Suprapubic skin (tissue), 4 donors: ENCODE measurements at places on chromosomes 7 and 10.

DNA sequence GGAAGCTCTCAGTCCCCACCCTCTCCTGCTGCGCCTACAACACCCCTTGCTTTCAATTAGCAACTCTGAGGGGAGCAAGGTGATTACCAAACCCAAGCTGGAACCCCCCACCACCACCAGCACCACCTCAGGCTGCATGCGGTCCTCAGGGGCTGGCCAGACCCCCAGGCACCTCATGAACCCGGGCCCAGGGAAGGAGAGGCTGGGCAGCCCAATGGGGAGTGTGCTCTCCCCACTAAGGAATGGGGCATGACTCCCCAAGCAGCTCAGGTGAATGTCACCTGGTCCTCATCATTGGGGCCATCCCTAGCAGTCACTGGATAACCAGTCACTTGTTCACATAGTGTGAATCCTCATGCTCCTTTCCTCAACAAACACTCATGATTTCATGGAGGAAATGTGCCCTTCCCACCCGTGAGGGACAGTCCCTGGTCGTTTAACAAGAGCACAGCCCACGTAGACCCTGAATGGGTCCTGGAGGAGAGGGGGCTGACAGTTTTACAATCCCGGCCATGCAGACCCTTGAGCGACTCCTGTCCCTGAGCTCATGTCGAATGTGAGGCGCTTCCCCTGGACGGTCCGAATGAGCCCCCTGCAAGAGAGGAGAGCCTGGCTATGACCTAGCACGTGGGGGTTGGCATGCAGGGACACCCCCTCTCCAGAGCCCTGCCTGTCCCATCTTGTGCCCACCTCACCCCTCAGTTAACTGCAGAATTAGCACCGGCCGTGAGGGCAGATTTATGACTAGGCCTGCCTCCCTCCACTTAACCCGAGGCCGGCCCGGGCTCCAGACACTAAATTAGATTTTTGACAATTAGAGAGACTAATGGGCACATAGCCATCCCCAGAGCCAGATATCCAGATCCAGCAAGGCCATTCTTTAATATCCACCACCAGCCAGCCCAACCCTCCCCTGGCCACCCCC lies 29.1 kb downstream of the POLL start:
- DNase-seq = no peak

DNA sequence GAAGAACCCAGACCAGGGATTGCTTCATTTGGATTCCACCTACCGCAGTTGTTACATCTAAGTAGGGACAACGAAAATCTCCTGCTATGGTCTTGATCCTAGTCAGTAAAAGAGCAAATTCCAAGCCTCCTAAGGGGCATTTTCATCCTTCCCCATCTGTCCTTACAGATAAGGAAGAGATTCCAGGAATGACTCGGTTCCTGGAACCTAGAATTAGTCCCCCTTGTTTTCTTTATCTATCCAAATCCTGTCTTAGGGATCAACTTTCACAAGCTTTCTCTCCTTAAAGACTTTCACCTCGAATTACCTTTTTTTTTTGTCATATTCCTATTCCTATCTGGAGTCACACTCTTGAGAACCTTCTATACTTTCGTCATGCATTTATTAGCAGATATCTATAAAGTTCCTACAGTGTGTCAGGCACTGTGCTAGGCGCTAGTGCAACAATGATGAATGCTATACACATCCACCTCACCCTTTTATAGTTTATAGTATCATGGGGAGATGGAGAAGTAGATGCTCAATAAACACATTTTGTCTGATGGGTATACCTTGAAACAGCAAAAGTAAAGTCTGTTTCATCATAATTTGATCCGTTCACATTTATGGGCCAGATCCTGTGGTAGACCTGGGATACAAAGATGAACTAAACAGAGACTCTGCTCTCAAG lies 39.2 kb downstream of the LAMB4 start:
- DNase-seq = no peak

DNA sequence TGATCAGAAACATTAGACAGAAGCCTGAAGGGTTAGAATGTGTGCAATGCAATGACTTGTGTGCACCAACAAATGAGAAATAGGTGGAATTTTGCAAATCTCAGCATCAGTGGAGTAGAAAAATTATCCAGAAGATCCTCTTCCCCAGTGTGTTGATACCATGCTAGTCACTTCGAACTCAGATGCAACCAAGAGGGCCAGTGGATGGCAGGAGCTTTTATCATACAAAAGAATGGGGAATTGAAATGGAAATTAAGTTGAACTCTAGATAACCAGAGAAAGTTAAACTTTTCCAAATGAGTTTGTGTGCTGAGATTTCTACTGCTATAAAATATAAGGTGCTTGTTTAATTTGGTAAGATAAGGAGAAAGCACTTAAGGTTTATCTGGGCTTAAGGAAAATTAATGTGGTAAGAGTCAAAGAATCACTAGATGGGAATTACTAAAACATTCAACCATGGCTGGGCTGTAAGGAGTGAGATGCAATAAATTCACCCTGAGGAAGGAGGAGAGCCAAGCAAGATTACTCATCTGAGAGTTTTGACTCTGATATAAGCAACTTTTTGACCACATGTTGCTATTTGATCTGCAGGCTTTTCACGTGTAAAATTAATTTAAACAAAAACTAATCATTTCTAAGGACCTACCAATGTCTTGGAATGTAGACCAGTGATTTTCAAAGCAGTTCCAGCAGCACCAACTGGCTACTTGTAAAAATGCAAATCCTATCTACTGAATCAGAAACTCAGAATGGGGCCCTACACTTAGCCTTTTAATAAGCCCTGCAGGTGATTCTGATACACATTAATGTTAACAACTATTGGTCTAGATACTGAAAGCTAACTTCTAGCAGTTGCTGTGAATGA lies 113.2 kb downstream of the CDC14C start:
- no peak for DNase-seq

DNA sequence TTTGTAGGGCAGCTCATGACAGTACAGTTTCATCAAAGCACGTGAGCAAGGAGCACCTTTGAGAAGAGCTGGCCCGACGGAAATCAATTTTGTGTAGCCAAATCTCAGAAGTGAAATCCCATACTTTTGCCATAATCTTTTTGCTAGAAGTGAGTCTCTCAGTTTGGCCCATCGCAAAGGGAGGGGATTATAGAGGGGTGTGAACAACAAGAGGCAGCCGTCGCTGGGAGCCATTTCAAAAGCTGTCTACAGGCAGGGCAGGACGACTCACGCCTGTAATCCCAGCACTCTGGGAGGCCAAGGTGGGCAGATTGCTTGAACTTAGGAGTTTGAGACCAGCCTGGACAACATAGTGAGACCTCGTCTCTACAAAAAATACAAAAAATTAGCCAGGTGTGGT lies 599.8 kb downstream of the GALNT17 start:
- no peak for DNase-seq

DNA sequence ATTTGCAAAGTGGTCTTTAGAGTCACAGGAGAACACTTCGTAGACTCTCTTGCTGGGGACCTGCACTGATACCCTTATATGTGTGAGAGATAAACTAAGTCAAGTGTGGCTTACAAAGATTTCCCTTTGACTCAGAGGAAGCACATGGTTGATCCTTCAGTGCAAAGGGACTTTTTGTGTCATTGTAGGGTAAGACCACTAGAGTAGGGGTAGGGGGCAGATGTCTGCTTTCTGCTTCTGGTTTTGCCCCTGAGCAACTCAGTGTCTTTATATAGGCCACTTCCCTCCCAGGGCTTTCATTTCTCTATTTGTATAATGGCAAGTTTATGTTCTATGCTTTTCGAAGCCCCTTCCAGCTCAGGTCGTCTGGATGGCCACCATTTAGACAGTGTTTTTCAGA lies 281.7 kb downstream of the SORCS3 start:
- DNase-seq = no peak

GRCh38 chr7:45677311-45677900 lies 103.2 kb downstream of the ADCY1 start:
- no peak for DNase-seq

DNA sequence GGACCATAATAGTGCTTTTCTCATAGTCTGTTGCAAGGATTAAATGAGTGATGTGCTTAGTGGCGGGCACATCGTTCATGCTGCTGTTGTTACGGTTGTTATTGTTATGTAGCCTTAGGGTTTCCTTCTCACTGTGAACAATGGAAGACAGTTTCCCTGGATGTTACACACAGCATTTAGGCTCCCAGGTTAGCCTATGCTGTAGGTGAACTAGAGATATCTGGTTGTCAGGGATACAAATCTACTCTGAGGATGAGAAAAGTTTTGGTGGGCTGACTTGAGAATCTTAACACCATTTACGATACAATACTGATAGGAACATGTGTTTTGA lies 14.7 kb downstream of the SH3PXD2A start:
- DNase-seq = no peak

GRCh38 chr7:112798274-112799159 lies 8.3 kb upstream of the TMEM168 start:
- no peak for DNase-seq

GRCh38 chr7:39084349-39084748 lies 106.6 kb downstream of the POU6F2 start:
- DNase-seq = no peak

GRCh38 chr7:83060218-83060617 lies 102.5 kb downstream of the PCLO start:
- no peak for DNase-seq

DNA sequence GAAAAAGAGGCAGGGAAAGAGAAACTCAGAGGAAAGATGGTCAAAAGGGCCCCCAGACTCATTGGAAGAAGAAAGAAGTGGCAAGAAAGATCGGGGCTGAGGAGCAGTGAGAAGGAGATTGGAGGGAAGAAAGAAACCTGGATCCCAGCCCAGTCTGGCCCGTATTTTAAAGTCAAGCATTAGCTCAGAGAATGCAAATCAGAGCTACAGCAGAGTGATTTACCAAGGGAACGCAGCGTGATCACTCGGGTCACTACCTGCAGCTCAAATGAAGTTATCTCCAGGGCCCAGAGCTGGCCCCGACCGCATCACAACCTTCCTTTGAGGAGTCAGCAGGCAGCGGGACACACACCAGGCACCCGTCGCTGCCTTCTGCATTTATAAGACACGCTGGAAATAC lies 72.8 kb downstream of the CARD11 start:
- no peak for DNase-seq

- DNase-seq = no peak
Observed at GRCh38 chr10:55233505-55233904, 432.5 kb upstream of the PCDH15 start.

DNA sequence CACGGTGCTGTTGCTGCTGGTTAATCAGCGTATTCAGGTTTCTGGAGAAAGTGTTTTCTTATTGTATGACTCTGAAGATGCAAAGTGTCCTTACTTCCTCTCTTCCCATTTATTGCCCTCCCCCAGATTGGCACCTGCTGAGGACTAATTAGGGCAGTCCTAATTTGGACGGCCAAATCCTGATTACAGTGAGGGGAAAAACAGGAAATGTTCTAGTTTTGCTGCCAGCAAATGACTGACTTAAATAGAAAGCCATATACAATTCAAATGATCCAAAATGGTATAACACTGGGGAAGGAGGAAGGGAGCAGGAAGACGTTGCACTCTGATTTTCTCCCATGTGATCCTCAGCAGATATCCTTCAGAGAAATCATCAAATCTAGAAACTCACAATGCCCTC lies 222.4 kb upstream of the LRGUK start:
- DNase-seq = no peak

GRCh38 chr7:93622036-93623033 lies 47.8 kb upstream of the CALCR start:
- no peak for DNase-seq

GRCh38 chr10:81722399-81722798 lies 152.6 kb upstream of the NRG3 start:
- no peak for DNase-seq

- DNase-seq = no peak
Observed at GRCh38 chr7:29865526-29865925, 59.2 kb downstream of the WIPF3 start.

DNA sequence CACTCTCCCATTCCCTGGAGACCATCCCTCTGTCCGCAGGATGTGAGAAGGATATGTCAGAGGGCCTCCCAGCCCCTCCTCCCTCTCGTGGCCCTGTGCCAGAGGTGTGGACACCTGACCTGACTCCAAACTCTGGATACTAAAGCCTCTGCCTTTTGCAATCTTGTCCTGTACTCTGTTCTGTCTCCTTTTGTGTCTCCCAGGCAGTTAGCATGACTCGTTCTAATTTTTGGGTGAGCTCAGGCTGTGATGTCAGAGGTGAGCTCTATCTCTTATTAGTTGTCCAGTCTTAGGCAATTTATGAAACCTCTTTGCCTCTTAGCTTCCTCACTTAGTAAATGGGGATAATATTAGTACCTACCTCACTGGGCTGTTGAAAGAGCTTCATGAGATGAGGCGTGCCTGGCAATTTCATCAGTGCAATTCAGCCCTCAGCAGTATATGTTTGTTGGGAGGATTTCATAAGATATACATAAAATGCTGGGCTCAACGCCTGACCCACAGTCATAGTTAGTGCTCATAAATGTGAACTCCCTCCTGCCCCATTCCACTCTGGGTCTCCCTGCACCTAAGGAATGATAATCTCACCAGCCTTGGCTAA lies 10.9 kb downstream of the MARVELD1 start:
- no peak for DNase-seq

DNA sequence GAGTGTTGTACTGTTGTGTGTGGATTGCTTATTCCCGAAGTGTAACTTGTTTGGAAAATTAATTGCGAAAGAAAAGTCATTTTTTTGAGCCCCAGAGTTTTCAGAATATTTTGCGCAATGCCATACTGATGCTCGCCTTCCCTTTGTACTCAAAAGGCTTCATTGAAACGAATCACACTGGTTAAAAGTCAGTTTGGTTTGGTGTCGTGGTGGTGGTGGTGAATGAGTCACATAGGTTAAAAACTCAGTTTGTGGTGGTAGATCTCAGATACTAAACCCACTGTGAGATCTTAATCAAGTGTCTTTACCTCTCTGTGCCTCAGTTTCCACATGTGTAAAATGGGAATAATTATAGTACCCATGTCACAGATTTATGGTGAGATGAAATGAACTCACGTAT lies 61.1 kb upstream of the IL6 start:
- no peak for DNase-seq
